ENCODE measurements at places on chromosomes 1 and 21.

GRCh38 chr1:247740721-247741120 lies 2.3 kb downstream of the OR14K1 start:
- DNase-seq: no peak

GRCh38 chr1:72678683-72679082 lies 396.3 kb upstream of the NEGR1 start:
- no peak for DNase-seq

DNA sequence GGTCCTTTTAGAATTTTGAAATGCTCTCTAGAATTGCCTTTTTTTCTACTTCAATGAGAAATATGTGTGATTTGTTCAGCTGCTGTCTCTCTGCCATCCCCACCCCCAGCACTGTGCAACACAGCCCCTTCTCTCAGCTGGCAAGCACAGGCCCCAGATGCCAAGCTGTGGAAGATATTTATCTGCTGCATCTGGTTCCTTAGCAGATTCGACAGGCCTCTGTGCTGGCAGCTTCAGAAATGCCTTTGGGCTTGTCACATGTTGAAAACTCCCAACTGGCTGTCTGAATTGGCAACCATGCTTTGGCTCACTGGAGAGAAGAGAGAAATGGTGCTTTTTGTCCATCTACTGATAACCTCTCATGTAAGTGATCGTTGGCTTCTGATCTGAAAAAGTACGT lies 206.7 kb upstream of the C1orf87 start:
- no peak for DNase-seq

DNA sequence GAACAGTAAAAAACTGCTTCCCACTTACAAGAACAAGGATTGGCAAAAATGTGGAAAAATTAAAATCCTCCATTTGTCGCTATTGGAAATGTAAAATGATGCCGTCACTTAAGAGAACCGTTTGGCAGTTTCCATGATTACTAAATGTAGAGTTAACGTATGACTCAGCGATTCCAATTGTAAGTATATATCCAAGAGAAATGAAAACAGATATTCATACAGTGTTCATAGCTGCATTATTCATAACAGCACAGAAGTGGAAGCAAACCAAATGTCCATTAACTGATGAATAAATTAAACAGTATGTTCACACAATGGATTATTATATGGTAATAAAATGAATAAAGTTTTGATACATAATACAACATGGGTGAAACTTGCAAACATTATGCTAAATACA lies 971.0 kb downstream of the AMY1C start:
- no peak for DNase-seq

GRCh38 chr1:100883963-100884362 lies 10.7 kb downstream of the EXTL2 start:
- DNase-seq: no peak

DNA sequence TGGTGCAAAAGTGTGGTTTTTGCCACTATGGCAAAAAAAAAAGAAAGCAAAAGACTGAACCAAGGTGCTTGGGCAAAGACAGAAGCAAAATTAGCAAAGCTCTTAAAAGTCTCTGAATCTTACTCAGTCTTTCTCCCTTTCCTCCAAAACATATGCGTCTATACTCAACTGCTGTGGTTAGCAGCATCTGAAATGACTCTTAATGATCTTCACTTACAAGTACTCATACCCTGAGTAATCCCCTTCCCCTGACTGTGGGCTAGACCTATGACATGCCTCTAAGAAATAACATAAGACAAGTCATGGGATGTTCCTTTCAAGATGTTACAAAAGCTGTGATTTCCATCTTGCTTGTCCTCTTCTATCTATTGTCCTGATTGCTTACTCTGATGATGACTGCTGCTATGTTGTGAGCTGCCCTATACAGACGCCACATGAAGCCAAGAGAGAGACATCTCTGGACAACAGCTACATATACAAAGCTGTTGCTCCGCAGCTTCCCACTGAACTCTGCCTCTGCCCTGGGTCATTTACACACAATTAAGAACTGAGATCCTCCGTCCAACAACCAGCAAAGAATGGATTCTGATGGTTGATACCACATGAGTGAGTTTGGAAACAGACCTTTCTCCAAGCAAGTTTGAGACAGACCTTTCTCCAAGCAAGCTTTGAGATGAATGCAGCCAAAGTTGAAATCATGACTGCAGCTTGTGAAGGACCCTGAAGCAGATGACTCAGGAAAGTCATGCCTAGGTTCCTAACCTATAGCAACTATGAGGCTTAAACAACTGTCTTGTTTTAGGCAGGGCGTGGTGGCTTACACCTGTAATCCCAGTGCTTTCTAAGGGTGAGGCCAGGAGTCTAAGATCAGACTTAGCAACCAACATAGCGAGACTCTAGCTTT lies 55.2 kb downstream of the PUM1 start:
- DNase-seq: no peak

GRCh38 chr21:42818328-42818749 lies 61.0 kb downstream of the WDR4 start:
- peak; percentile 66 for DNase-seq

GRCh38 chr1:221992427-221992826 lies 250.5 kb upstream of the DUSP10 start:
- no peak for DNase-seq

GRCh38 chr21:43370091-43370658 lies 56.8 kb downstream of the SIK1 start:
- DNase-seq: no peak

DNA sequence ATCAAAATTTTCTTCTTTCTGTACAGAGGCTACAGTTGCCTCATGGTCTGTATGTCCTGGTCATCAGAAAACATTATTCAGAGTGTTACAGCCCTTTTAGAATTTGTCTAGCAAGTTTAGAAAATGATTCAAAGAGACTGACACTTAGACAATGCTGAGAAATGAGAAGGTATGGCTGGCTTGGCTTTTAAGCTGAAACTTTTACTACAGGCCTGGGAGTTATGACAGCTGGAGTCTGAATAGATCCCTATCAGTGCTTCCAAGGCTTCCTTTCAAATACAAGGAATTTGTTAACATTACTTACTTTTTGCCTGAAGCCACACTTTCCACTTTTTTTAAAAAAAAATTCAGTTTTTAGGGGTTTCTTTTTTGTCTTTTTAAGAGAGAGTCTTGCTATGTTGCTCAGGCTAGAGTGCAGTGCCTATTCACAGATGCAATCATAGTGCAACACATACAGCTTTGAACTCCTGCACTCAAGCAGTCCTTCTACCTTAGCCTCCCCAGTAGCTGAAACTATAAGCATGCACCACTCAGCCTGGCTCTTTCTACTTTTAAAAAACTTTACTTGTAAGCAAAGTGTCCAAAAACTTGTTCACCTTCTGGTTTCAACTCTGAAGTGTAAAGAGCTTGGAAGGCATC lies 10.5 kb upstream of the COP1 start:
- DNase-seq: no peak

DNA sequence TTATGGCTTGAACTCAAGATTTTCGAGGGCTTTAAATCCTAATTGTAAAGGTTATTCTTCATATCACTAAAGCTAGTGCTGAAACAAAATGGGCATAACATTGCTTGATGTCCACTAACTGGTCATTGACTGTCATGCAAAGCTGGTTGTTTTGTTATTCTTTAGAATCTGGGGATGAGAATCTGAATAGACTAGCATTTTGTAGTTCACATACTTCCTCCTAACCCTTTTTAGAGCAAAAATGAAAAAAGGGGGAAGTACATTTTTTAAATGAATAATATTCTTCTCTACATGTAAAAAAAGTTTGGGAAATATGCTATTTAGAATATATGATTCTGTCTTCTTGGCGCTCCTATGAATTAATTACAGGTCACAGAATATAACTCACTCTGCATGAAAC lies 72.2 kb upstream of the HMCN1 start:
- no peak for DNase-seq

DNA sequence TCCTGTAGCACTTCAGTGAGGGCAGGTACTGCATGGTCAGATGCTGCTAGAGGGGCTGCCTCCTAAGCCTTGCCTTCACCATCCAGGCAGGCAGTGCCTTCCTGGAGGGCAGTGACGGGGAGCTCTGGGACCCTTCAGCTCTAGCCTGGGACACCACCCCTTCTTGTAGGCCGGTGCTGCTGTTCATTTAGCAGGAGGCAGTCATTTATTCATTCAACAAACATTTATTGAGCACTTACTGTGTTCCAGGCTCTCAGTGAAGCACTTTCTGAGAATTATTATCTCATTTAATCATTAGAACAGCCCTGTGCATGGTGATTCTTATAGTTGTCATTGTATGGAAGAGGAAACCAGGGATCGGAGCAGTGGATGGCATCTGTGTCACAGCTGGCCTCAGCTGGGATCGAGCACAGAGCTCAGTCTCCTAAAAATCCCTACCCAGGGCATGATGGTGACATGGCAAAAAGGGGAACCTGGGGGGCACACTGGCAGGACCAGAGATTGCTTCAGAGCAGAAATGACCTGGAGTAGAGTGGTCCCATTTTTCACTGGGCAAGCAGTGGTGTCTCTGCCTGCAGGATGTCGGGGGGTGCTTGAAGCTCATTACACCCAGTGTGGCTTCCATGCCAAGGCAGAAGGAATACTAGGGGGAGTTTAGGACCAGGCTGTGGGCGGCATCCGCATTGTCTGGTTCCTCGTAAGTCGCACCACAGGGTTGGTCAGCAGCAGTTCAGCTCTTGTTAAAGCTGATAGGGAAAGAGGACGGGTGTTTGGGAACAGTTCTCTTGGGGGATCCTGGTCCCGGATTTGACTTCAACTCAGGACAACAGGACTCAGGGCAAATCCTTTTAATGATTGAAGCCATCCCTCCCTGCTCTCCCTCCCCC lies 28.8 kb downstream of the ARHGEF10L start:
- no peak for DNase-seq

DNA sequence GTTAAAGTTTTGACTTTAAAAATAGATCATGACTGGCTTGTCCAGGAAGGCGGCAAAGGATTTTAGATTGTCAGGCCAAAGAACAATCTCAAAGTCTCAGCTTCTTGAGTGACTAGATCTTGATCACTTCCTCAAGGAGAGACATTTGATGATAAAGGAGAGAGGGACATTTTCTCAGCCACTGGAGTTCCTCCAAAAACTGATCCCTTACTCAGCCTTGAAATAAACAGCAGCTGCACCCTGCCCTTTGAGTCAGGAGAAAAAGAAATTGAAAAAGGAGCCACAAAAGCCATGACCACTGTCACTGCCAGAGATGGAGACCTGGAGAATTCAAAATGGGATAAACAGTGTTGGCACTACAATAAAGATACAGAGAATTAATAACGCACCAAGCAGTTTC lies 288.4 kb upstream of the PRMT6 start:
- DNase-seq: no peak

GRCh38 chr21:34924771-34925419 lies 124.2 kb downstream of the RUNX1 start:
- DNase-seq: no peak

DNA sequence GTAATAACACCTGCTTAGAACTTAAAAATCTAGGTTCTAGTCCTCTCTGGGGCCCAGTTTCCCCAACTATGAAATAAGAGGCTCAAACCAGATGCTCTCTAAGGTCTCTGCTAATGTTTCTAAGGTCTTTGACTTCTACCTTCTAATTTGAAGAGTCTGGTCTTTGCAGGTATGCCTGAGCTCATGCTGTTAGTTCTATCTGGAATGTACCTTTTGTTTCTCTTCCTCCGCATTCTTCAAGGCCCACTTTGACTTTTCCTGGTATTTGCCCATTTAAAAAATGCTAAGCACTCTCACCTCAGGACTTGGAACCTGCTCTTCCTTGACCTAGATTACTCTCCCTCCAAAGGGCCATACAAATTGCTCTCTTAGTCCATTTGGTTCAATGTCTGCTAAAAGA lies 13.5 kb downstream of the SLC35D1 start:
- DNase-seq: no peak

DNA sequence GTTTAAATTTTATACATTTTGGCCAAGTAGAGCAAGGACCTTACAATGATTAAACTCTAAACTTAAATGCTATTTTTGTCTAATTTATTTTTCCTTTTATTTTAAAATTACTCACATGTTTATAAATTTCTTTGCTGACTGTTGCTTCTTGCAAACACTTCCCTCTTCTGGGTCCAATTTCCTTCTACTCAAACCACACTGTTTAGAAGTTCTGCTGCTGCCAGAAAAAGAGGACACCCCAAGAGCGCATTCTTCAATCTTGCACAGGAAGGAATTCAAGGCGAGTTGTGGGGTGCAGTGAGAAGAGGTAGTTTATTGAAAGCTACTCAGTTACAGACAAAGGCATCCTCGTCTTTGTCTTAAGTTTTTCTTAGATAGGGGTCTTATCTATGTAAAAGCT lies 88.5 kb upstream of the NEK7 start:
- DNase-seq: no peak

DNA sequence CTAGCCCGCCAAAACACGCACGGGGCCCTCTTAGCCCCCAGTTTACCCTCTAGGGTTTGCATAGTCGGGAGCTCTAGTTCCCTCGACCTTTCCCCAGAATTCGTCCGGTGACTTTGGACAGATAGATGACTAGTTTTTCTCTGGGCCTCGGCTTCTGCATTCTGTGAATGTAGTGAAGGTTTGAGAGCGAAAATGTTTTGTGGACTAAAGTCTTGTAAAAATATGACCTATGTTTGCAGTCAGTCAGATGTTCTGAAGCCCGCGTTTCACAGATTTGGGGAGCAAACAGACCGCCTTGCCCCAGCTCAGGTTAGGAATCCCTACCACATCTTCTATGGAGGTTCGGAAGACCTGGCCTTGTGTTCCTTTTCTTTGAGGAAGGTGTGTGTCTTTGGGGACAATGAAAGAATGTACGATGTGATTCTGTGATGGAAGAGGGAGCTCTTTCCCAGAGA lies 401 bp downstream of the UQCRH start:
- no peak for DNase-seq

- no peak for DNase-seq
Observed at GRCh38 chr21:45892156-45892915, 89.2 kb upstream of the COL6A1 start.
